ENCODE measurements at places on chromosomes 6 and 20. TPM values are rescaled to one million over a fixed set of nuclear protein-coding genes. Genes with fewer than 3 reads are reported as not detected.

DNA sequence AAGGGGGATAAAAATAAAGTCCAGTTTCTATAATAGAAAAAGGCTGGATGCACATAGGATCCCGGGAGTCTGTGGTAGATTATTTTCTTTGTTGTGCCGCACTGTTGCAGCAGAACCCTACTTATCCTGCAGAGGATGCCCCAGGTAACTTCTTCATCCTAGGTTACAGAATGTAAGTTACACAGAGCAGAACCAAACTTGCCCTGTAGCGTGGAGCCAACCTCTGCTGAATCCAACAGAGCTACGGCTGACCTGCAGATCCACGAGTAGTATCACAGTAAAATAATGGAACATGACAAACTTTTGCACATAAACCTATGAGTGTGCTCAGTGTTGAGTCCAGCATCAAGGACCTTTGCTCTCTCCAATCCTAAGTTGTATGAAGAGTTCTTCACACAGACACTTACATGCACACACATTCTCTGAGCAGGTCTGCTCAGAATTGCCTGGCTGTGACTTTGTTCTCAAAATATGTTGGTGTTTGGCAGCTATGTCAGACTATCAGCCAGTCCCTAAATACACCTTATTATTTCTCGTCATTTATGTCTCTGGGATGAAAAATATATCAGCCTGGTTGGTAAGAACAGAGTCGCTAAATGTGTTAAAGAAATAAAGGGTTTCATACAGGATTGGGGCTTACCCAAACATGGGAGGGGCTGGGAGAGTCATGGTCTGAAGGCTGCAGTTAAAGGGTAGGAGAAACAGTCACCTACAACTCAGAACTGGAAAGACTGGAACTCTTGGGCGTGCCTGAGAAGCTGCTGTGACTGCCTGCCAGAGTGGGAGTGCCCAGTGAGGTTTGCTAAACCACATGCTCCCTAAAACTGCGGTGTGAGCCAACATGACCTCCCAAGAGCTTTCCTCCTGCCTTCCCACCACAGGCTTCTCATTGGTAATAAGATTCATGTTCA, 165.1 kb upstream of the SLC24A3 start:
- H3K36me3 ChIP-seq = no peaks in the 10 kb centered on the region
- no peaks in the 10 kb centered on the region for H3K4me1 ChIP-seq
- DNase-seq = no peak
- H3K27me3 ChIP-seq = no peaks in the 10 kb centered on the region

DNA sequence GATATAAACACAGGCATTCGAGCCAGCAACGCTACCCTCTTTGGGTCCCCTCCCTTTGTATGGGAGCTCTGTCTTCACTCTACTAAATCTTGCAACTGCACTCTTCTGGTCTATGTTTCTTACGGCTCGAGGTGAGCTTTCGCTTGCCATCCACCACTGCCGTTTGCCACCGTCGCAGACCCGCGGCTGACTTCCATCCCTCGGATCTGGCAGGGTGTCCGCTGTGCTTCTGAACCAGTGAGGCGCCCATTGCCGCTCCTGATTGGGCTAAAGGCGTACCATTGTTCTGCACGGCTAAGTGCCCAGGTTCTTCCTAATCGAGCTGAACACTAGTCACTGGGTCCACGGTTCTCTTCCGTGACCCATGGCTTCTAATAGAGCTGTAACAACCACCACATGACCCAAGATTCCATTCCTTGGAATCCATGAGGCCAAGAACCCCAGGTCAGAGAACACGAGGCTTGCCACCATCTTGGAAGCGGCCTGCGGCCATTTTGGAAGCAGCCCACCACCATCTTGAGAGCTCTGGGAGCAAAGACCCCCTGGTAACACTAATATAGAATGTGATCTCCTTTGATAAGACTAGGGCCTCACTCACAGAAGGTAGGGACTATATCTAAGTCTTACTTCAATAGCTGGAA, 973 bp downstream of the UBD start:
- no peak overlapping the region for H3K27ac ChIP-seq
- no peak for DNase-seq
- H3K36me3 ChIP-seq = no peaks in the 10 kb centered on the region
- peaks cover 12% of the 10 kb centered on the region for H3K27me3 ChIP-seq

- DNase-seq = no peak
- no peak overlapping the region for H3K27ac ChIP-seq
- no peak overlapping the region for H3K4me3 ChIP-seq
- H3K4me1 ChIP-seq = no peaks in the 10 kb centered on the region
These were observed 104.7 kb upstream of the SGK1 start for GRCh38 chr6:134422426-134423231.

- peaks cover 18% of the 10 kb centered on the region for H3K27me3 ChIP-seq
- H3K27ac ChIP-seq = no peak overlapping the region
- peaks cover 13% of the 10 kb centered on the region for H3K4me1 ChIP-seq
- no peaks in the 10 kb centered on the region for H3K36me3 ChIP-seq
- no peak for DNase-seq
These were observed 2.0 kb downstream of the GLP1R start for GRCh38 chr6:39050453-39051112.

DNA sequence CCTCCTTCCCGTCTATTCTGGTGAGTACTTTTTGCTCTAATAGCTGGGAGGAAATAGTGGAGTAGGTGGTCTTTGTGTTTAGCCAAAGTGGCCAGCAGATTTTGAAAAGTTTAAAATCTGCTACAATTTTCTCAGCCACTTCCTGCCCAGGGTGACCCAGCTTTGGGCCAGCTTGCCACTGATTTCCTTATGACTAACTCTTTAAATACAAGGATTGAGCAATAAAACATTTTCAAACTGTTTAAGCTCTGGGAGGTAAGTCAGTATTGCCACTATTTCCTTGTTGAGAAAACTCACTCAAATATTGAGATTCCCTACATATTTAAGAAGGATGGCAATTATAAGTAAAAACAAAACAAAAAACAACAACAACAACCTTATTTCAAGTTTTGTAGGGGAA, 54.5 kb downstream of the TRMT11 start:
- H3K27ac ChIP-seq = no peak overlapping the region
- no peak overlapping the region for H3K4me3 ChIP-seq
- H3K27me3 ChIP-seq = no peaks in the 10 kb centered on the region

DNA sequence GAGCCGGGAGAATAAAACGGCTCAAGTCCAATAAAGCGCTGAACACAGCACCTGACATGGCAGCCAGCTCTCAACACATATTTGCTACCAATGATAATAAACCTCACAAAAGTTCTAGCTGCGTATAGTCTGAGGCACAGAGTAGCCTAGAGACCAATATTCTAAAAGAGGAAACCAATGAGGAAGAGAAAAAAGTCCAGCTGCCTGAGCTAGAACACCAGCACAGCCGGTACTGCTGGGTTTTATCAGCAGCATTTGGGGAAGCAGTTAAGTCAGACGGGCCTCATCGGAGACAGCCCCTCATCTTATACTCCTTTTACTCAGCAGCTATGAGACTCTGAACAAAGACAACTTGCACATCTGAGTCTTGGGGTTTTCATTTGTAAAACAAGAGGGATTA, 2.4 kb upstream of the RTF2 start:
- H3K27me3 ChIP-seq = no peaks in the 10 kb centered on the region
- H3K4me1 ChIP-seq = peaks cover 63% of the 10 kb centered on the region
- H3K27ac ChIP-seq = no peak overlapping the region
- no peaks in the 10 kb centered on the region for H3K36me3 ChIP-seq

DNA sequence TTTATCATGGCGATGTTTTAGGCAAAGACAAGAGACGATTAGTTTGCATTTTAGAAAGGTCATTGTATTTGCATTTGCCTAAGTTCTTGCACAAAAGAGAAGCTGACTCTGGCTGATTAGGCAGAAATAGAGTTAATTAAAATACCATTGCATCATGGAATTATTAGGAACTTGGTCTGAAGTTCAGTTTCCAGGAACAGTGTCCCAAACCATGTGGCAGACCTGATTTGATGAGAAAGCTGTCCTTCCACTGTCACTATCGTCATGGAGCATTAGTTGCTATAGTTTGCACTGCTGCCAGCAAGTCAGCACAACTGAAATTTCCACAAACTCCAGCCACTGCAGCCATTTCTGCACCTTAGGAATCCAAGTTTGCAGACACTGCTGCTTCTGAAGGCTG, 24.3 kb upstream of the MCUR1 start:
- no peak for DNase-seq
- H3K36me3 ChIP-seq = no peaks in the 10 kb centered on the region
- H3K27me3 ChIP-seq = no peaks in the 10 kb centered on the region

GRCh38 chr20:33875055-33875454, 63.9 kb downstream of the CHMP4B start:
- H3K4me3 ChIP-seq = no peak overlapping the region
- H3K4me1 ChIP-seq = no peaks in the 10 kb centered on the region
- no peak overlapping the region for H3K27ac ChIP-seq
- DNase-seq = no peak
- no peaks in the 10 kb centered on the region for H3K36me3 ChIP-seq
- no peaks in the 10 kb centered on the region for H3K27me3 ChIP-seq

DNA sequence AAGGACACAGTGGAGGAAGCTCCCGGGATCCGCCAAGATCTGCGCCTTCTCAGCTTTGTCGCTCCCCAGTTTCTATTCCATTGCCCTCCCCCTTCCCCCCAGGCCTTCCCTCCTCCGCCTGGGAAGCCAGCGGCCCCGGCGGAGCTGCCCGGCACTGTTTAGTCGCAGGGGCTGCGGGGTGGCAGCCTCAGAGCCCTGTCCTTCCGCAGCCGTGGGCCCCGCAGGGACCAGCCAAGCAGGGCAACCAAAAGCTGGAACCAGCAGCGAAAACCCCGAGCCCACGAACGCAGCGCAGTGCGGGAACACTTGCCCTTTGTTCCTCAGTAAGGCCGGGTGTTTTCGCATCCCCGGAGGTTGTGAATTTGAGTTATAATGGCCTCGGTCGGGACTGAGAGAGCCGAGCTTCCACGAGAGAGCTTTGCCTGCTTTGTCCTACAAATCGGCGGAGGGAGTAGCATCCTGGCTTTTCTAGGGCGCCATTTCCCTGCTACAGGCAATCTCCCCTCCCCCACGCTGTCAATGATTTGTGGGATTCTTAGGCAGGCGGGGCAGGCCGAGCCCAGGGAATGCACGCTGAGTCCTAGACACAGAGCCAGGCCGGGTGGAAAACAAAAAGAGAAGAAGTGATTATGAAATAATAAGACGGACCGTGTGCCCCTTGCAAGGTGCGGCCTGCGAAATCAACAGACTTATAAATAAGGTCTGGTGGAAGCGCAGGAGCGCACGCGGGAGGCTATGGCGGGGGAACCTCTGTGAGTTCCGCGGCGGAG, 4.0 kb upstream of the TUBB2B start:
- peaks cover 55% of the 10 kb centered on the region for H3K4me1 ChIP-seq
- H3K4me3 ChIP-seq = no peak overlapping the region
- peaks cover 57% of the 10 kb centered on the region for H3K27me3 ChIP-seq
- no peak overlapping the region for H3K27ac ChIP-seq

DNA sequence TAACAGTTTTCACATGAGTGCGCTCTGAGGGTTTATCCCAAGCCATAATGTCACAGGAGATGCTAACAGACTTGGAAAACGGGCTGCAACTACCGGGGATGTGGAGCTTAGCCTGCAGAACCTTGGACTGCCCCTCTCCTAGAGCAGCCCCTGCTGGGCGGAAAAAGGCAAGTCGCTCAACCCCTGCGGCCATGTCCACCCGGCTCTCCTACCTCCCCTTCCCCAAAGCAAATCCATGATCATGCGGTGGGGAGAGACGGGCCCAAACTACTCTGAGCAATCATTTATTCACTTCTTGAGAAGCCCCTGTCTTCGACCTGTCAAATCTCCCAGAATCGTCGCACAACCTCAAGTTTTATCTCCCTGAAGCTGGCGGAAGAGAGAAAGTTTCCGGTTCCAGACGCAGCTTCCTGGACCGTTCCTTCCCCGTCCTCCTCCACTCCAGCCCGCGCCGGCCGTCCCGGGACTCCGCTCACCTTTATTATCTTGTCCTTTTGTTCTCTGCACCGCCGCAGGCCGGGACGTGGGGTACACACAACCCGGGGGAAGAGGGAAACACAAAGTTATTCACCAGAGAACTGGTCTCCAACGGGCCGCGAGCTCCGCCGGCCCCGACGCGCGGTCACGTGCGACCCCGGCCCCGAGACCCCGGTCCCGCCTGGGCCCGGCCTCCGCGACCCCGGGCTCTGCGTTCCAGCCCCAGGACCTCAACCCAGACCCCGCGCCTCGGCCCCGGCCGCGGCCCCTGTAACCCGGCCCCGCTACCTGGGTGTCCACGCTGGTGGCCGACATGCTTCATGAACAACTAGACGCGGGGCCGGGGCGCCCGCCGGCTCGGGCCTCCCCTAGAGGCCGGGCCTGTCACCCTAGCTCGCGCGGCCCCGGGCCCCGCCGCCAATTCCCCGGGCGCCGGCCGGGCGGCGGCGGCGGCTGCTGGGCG, 560 bp downstream of the YTHDF1 start:
- H3K27me3 ChIP-seq = no peaks in the 10 kb centered on the region
- peak overlapping the region; percentile 66 for H3K4me3 ChIP-seq
- peaks cover 31% of the 10 kb centered on the region for H3K36me3 ChIP-seq
- peak; percentile 13 for DNase-seq
- H3K4me1 ChIP-seq = peaks cover 55% of the 10 kb centered on the region

GRCh38 chr20:37841389-37841788, 61.5 kb upstream of the VSTM2L start:
- no peaks in the 10 kb centered on the region for H3K4me1 ChIP-seq
- peaks cover 15% of the 10 kb centered on the region for H3K36me3 ChIP-seq
- no peak overlapping the region for H3K27ac ChIP-seq
- no peak for DNase-seq
- no peak overlapping the region for H3K4me3 ChIP-seq

GRCh38 chr6:137764464-137764863, 102.6 kb upstream of the TNFAIP3 start:
- DNase-seq = no peak
- H3K4me3 ChIP-seq = no peak overlapping the region
- no peaks in the 10 kb centered on the region for H3K36me3 ChIP-seq
- no peak overlapping the region for H3K27ac ChIP-seq
- H3K4me1 ChIP-seq = peaks cover 29% of the 10 kb centered on the region

- no peaks in the 10 kb centered on the region for H3K36me3 ChIP-seq
- peaks cover 7% of the 10 kb centered on the region for H3K4me1 ChIP-seq
- no peak overlapping the region for H3K27ac ChIP-seq
- no peak overlapping the region for H3K4me3 ChIP-seq
- no peak for DNase-seq
- H3K27me3 ChIP-seq = no peaks in the 10 kb centered on the region
These were observed 24.5 kb upstream of the CD83 start for GRCh38 chr6:14092838-14093789.

GRCh38 chr6:162964488-162965140, 236.8 kb downstream of the PACRG start:
- no peak overlapping the region for H3K4me3 ChIP-seq
- no peaks in the 10 kb centered on the region for H3K4me1 ChIP-seq
- no peaks in the 10 kb centered on the region for H3K27me3 ChIP-seq
- DNase-seq = no peak

DNA sequence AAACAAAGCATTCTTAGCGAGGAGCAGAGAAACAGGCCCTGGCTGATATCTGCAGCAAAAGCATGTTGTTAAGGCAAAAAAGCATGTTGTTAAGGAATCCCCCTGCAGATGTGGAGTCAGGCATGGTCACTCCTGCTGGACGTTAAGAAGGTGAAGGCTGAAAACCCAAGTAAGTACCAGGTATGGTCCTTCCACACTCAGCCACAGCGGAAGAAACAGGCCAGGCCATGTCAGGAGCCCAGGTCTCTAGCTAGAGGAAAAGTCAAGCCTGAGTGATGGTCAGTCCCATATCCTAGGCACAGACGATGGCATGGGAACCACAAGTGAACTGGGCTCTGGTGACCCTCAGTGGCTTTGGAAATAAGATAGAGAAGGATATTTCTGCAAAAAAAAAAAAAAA, 32.5 kb upstream of the MAS1L start:
- peaks cover 6% of the 10 kb centered on the region for H3K27me3 ChIP-seq
- H3K36me3 ChIP-seq = no peaks in the 10 kb centered on the region
- H3K4me3 ChIP-seq = no peak overlapping the region
- no peak overlapping the region for H3K27ac ChIP-seq
- no peak for DNase-seq
- peaks cover 9% of the 10 kb centered on the region for H3K4me1 ChIP-seq

RAET1L gene
- not detected for total RNA-seq

C6orf15 gene
- not detected for total RNA-seq

SLC2A10 gene
- not detected for total RNA-seq

E2F1 gene
- 2.6 TPM for total RNA-seq

ISM1 gene
- 3.7 TPM for total RNA-seq

GSTA4 gene
- total RNA-seq = not detected

TRIM15 gene
- total RNA-seq = not detected

Data from CD4-positive, alpha-beta memory T cell (primary cell).